CD4-positive, alpha-beta T cell treated with Interferon gamma for 1 hour (primary cell): ENCODE measurements at places on chromosomes 6 and 20.

DNA sequence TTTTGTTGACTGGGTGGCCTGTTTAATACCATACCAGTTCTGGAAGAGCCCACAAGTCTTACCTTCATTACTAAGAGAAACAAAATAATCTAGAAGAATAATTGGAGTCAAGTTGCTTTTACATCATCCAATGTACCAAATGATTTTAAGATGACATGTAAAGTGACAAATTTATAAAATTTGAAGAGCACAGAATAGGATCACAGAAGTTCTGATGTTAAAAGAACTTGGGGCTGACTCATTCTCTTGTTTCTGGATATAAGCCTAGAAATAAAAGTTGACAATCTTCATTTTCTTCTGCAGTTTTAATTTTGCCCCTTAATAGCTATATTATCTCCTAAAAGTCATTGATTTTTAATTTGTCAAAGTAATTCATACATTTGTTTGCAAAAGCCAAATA, 317.5 kb upstream of the MARCKS start:
- DNase-seq, result no peak

- DNase-seq, result no peak
These were observed 73.1 kb downstream of the QKI start for GRCh38 chr6:163487606-163488005.

DNA sequence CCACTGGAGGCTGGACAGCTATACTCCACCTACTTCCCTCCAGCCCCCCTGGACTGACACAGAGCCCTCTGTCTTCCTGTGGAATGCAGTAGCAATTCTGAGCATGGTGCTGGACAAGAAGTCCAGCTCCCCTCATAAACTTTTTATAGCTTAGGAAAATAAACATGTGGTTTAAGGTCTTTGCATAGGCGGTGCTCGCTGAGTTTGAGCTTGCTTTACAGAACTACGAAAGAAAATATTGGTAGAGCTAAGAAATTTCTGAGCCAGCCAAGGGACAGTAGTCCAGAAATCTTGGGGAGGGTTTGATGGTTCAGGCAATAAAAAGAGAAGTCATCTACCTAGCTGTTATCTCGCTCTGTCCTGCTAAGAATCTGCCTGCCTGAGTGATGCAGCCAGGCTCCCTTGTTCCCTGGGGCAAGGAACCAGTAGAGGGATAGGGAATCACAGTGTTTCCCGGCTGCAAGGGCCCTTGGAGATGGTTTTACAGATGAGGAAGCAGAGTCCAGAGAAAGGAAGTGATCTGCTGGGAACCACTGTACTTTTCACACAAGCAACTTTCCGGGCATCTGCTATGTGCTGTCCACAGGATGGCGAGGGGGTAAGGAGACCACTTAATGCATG, 343.4 kb downstream of the CDC5L start:
- DNase-seq, result no peak

DNA sequence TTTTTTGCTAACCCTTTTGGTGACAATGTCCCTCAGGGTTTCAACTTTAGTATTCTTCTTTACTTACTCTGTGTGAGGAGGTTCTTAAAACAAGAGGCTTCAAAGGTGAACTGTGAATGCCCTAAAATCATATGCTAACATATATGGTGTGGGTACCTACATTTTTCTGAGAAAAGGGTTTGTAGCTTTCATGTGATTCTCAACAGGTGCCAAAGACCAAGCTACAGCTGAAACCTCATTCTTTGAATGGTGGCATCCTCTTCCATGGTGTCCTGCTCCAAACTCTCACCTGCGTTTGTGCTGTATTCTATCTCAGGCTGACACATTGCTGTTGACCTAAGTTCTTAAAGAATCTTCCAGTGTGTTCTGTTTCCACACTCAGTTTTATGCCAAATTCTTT, 177.3 kb downstream of the PRL start:
- no peak for DNase-seq

DNA sequence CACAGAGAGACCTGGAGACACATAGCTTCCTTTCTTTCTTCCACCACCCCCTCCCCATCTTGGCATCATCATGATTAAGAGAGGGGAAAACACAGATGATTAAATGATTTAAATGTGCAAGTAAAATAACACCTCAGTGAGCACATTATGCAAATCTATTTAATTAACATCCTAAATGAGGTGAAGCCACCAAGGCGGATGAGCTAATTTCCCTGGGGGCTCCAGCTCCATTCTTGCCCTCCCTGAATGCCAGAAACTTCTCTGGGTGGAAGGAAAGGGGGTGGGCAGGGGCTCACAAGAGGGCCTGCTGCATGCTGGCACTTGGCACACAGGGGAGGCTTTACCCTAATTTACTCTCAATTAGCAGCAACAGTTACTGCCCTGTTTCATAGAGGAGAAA, 32.5 kb upstream of the TGM2 start:
- DNase-seq, result no peak

GRCh38 chr6:108321253-108321747, 26.4 kb downstream of the AFG1L start:
- DNase-seq, result no peak

- DNase-seq, result no peak
These were observed 16.8 kb downstream of the SRSF3 start for GRCh38 chr6:36610956-36611336.

DNA sequence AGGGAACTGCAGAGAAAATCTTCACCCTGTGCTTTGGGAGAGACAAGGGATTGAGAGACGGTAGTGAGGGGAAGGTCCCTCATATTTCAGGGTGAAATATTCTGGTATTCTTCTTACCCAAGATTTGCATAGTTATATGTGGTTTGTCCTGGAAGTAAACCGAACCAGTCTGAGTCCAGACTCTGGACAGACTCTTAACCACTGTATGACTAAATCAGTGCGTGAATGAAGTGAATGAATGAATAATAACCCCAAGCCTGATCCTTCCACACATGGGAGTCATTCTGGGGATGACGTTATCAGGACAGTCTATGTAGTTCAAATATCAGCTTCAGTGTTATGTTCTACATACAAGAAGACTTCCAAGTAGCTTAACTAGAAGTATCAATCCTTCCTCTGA, 690.7 kb downstream of the KIF16B start:
- no peak for DNase-seq

GRCh38 chr6:9494864-9495263, 920.0 kb downstream of the TFAP2A start:
- no peak for DNase-seq

GRCh38 chr6:347951-348859, 43.3 kb upstream of the IRF4 start:
- no peak for DNase-seq

DNA sequence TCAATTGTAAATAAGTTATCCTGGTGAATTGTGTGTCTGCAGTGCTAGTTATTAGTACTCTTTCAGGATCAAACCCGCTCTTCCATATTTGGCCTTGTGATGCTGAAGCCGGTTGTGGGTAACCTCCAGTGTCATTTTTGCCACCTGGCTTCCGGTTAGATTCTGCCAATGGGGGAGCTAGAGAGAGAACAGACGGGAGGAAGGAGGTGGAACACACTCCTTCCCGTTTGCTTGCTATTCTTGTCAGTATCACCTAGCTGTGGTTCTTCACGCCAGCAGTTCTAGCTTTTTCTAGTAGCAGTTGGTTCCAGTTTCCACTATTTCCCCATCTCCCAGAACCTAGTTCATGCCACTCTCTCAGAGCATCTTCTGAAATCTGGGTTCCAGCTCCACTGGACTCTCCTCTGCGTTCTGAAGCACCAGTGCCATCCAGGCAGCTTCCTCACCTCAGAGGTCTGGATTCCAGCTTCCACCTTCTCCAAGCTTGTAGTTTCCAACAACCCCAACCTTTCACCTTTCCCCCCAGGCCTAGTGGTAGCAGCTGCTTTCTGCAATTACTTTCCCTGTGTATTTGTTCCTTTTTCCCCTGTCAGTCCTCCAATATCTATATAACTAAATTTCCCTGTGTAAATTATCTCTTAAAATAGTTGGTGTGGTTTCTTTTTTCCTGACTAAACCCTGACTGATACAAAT, 46.9 kb upstream of the LOC128125822 start:
- no peak for DNase-seq

DNA sequence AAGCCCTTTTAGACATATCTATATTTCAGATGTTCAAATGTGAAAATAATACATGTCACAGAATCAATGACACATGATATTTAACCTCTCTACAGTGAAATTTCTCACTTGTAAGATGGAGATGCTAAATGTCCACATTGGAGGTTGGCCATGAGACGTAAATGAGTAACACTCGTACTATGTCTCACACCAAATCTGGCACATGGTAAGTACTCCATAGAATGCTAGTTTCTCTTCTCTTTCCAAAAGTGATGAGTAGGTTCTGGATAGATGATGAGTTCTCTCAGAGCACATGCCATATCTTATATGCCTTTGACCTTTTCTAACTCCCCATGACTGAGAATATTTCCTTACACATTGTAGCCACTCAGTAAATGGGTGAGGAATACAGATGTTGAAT, 17.7 kb downstream of the GFOD1 start:
- no peak for DNase-seq

GRCh38 chr6:138099832-138100231, 7.4 kb downstream of the PERP start:
- DNase-seq, result no peak

- no peak for DNase-seq
These were observed 22.0 kb upstream of the QKI start for GRCh38 chr6:163392533-163392932.
